Pancreas (tissue), 10 donors: ENCODE measurements at places on chromosomes 16 and 17. TPM values are rescaled to one million over a fixed set of nuclear protein-coding genes. Genes with fewer than 3 reads are reported as not detected.

The NOG gene
- total RNA-seq, result 0.19 TPM

DNA sequence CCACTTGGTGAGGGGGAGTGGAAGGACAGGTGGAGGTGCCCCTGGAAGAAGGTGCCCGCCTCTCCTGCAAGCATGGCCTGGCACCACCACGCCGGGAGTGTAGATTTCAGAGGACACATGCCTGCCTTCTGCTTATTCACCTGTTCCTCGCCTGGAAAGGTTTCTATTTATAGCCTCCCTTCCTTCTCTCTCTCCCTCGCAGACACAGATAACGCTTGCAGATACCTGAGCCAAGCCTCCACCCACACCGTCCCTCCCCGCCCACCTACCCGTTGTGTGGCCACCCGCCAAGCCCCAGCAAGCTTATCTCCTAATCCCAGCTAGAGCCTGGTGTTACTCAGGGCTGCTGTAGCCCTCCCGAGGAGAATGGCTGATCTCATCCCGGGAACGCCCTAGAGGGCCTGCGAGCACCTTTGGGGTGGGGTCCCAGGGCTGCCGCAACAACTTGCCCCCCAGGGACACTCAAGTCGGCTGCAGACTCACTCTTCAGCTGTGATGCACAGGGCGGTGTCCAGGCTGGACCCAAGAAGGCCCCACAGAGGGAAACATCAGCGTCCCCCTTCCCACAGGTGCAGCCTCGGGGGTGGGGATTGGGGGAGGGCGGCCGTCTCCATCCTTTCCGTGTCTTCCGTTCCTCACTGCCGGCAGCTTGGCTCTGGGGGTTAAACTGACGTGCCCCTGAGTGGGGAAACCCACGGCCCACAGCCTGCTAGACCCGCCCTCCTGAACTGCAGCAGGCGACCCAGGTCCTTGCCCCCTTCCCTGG lies 1.9 kb upstream of the SNAI3 start:
- peaks cover 25% of the 10 kb centered on the region for H3K4me1 ChIP-seq
- no peaks in the 10 kb centered on the region for H3K27me3 ChIP-seq
- no peaks in the 10 kb centered on the region for H3K36me3 ChIP-seq
- peak overlapping the region; percentile 68 for H3K27ac ChIP-seq

DNA sequence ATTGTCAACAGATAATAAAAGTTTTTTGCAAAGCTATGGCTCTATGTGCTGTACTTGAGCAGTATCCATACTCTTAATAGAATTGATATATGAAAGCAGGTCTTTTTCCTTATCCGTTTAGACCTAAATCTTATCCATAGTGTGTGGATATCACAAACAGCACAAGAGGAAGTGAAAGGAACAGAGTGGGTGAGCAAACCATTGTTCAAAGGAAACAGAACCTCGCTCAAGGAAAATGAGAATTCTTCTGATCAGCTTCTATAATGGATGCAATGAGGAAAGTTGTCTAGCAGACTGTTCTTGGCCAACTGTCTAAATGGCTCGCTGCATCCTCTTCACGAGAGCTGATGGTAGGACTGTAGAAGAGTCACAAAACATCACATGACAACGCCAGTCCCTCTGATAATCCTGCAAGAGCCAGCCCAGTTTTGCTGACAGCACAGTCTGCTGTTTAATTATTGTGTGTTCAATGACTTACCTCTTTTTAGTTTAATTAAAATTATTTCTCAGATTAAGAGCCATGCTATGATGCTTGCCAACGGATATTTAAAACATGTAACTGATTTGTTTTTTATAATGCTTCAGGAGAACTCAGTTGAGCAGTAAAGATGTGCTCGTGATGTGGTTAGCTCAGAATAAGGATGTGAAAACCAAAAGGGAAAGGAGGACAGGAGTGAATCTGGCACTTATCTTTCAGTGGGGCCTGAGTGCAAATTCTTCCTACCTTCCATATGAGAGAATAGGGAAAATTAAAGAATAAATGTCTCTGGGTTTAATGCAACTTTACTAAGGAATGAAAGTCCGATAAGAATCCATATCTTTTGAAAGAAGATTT lies 38.5 kb downstream of the WWOX start:
- DNase-seq, result no peak
- no peaks in the 10 kb centered on the region for H3K36me3 ChIP-seq
- no peaks in the 10 kb centered on the region for H3K27me3 ChIP-seq
- no peak overlapping the region for H3K4me3 ChIP-seq

DNA sequence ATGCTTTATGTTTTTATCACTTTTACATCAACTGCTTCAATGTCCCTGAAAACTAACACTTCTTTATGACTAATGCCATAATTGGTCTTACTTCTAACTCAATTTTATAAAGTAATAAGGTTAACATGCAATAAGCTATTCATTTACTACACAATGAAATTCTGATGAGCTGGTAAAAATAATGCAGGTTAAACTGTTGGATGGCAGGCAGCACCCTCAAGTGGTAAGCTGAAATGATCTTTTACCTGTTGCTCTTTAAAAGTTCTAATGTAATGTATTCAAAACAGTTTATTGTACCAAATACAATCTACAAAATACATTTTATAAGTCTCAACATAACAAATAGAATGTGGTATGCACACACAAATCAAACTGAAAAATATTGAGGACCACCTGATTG lies 1280.3 kb downstream of the CDH8 start:
- no peak overlapping the region for H3K4me3 ChIP-seq
- H3K36me3 ChIP-seq, result no peaks in the 10 kb centered on the region
- H3K4me1 ChIP-seq, result no peaks in the 10 kb centered on the region
- no peak overlapping the region for H3K27ac ChIP-seq
- no peaks in the 10 kb centered on the region for H3K27me3 ChIP-seq
- DNase-seq, result no peak

DNA sequence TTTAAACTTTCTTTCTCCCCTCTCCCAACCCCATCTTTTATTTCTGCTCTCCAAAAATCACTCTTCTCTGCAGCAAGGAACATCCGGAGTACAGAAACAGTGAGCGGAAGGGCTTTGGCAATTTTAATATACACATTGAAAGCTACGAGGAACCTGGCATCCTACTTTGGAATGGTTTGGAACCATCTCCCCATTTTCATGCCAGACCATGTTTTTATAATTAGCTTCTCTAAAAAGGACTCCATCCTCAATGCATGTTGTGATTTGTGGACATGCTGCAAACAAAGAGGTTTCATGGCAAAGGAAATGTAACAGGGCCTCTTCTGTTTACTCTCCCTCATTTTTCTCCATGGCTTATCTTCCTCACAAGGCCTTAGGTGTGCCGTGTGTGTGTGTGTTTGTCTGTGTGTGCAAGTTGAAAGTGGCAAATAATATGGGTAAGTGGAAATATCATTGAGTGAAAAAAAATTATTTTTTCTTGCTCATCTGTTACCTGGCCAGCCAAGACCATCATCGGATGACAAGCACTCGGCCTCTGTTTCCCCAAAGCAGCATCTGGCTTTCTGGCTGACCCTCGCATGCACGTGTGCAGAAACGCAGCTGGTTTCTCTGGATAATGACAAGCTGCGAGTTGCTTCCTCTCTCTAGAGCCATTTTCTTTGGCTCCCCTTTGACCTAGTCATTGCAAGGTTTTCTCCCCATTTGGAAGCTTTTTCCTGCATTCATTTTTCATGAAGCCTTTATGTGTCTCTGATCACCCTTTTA lies 585.0 kb downstream of the TMEM114 start:
- H3K27me3 ChIP-seq, result no peaks in the 10 kb centered on the region
- H3K4me1 ChIP-seq, result no peaks in the 10 kb centered on the region
- H3K27ac ChIP-seq, result no peak overlapping the region
- no peaks in the 10 kb centered on the region for H3K36me3 ChIP-seq

- no peaks in the 10 kb centered on the region for H3K36me3 ChIP-seq
- no peak overlapping the region for H3K4me3 ChIP-seq
- H3K27ac ChIP-seq, result peak overlapping the region; percentile 54
- no peaks in the 10 kb centered on the region for H3K27me3 ChIP-seq
- DNase-seq, result peak; percentile 66
Measured at GRCh38 chr16:75754141-75754540, 27.9 kb upstream of the CPHXL start.

- no peak overlapping the region for H3K27ac ChIP-seq
- H3K36me3 ChIP-seq, result no peaks in the 10 kb centered on the region
- no peak overlapping the region for H3K4me3 ChIP-seq
- H3K4me1 ChIP-seq, result peaks cover 24% of the 10 kb centered on the region
- no peak for DNase-seq
Measured at GRCh38 chr16:85445064-85445778, 167.9 kb upstream of the GSE1 start.

The STH gene
- not detected for total RNA-seq
